T1000 (cell line): ENCODE measurements at places on chromosomes 7 and 10.

DNA sequence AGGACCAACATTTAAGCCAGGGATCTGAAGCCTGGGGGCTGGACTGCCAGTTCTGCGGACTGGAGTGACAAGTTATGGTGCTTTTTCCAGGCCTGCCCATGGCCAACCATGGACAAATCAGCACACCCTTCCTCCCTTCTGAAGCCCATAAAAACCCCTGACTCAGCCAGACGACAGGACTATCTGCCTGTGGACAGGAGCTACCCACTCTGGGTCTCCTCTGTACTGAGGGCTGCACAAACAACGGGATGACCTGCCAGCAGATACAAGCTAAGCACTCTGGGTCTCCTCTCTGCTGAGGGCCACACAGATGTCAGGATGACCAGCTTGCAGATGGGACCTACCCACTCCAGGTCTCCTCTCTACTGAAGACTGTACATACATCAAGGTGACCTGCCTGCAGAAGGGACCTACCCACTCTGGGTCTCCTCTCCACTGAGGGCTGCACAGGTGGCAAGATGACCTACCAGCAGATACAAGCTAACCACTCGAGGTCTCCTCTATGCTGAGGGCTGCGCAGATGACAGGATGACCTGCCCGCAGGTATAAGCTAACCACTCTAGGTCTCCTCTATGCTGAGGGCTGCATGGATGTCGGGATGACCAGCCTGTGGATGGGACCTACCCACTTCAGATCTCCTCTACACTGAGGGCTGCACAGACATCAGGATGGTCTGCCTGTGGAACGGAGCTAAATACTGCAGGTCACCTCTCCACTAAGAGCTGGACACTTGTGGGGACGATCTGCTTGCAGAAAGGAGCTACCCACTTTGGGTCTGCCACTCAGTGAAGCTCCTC, 110.1 kb upstream of the GPR22 start:
- DNase-seq: no peak

DNA sequence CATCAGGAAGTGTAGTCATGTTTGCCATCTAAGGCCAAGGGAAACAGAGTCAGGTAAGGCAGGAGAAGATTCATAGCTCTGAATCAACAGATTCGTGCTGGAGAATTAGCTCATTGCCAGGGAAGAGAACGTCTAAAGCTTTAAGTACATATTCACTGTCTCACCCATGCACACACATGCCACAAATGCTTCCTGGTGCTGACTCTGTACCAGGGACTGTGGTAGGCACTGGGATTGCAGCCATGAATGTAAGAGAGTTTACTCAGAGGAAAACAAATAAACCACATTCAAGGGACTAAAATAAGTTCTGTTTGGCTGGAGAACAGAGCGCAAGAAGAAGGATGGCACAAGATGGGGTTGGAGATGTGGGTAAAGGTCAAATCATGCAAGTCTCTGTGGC, 89.8 kb upstream of the HPS1 start:
- DNase-seq: no peak

DNA sequence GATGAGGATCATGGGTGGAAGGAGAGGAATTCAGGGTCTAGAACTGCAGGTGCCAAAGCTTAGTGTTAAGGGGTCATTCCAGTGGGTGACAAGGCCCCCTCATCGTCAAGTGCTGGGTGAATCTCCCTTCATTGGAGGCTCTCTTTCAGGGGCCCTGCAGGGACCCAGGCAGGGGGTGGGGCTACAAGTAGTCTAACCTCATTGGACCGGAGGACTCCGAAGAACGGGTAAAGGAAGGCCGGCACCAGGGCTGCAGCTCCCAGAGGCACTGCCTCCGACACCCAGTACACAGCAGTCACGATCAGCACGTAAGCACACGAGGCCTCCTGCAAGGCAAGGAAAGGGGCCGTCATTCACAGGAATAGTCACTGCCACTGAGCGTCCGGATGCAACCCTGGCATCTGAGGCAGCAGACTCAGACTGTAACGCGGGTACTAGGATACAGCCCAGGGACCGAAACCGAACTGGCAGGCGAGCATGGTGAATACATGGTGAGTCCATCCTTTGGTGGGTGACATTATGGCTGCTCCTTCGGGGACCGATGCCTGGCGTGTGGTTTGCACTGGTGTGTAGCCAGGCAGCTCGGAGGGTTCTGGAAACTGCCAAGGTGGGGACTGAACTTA, 6.7 kb downstream of the SLC13A4 start:
- DNase-seq: no peak

DNA sequence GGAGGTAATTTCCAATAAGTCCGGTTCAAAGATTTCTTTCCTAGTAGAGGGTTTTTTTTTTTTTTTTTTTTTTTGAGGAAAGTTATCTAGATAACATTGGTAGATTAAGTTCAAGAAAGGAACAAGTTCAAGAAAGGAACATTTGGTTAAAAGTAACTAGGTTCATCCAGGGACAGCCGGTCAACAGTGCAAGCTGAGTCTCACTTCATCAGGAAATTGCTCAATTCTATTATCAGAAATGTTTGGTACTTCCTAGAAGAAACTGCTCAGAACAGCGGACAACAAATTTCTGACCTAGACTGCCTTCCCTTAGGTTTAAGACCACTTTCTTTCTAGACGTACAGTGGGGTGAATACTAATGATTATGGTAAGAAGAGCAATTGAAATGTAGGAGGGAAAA, 3.7 kb upstream of the IL2RA start:
- no peak for DNase-seq

DNA sequence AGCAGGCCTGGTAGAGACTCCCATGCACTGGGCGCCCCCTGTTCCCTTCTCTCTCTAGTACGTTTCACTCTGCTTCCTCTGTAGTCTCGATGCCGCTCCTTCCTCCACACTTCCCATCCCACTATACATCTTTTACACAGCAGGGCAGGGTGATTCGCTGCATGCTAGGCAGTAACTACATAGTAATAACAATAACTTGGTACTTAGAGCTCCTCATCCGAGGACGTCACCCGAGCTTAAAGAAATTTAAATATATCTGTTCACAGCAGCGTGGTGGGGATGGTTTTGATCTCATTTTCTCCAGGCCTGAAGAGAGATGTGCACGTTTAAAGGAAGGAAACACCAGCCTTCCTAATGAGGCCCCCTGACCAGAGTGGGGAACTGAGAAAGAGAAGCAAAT, 276.9 kb downstream of the SKAP2 start:
- DNase-seq: no peak

DNA sequence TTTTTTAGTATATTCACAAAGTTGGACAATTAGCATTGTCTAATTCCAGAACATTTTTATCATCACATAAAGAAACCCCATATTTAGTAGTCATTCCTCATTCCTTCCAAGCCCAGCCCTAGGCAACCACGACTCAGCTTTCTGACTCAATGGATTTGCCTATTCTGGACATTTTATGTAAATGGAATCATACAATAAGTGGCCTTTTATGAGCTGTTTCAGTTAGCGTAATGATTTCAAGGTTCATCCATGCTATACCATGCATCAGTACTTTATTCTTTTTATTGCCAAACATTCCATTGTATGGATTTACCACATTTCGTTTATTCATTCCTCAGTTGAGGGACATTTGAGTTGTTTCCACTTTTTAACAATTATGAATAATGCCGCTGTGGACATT, 249.2 kb downstream of the DYNC1I1 start:
- DNase-seq: no peak

GRCh38 chr10:99382176-99382575, 48.2 kb downstream of the GOT1 start:
- DNase-seq: no peak

GRCh38 chr7:38481401-38481800, 149.8 kb downstream of the AMPH start:
- no peak for DNase-seq

DNA sequence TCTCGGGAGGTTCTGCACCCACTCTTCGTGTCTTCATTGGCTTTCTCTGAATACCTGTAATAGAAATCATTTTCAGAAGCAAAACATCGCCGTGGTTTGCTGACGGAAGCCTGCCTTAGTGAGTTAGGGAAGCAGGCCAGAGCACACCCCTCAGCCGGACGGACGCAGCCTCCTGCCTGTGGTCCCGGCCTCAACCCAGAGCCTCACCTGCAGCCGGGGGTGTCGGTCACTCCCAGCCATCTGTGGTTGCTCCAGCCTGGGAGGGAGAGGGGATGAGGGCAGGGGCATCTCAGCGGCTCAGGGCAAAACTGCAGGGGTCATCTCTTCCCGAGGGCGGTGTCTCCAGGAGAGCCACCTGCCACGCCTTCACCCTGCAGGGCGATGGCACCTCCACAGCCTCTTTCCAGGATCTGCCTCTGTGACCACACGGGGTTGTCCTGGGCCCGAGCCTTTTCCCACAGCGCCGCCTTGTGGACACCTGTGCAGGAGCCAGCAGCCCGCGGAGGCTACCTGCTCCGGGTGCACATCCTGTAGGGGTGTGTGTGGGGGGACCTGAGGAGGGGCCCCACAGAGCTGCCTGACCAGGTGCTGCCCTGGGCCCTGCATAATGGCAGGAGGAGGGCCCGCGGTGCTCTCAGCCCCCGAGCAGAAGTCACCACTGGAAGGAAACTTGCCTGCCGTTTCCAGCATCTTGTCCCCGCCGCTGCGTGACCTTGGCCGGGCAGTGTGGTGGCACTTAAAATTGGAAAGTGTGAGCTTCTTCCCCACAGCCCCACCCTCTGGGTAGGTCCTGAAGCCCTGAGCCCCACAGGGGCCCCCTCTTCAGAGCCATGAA, 21.6 kb upstream of the AP5Z1 start:
- no peak for DNase-seq

GRCh38 chr7:30072735-30073134, 44.5 kb downstream of the PLEKHA8 start:
- DNase-seq: no peak

DNA sequence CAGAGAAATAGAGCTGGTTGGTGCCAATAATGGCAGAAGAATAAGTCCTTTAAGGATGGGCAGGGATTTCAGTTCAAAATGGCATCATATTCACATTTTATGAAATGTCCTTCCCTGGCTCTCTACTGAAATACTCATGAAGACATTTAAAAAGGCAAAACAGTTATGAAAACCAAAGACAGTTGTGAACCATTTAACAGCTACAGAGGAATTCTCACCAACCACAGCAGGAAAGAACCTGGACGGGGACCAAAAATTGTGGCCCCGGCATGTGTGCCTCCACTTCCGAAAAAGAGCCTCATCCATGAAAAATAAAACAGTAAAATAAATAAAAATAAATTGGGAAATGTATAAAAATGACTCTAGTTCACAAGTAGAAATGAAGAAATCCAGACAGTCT, 539.5 kb downstream of the SUGCT start:
- no peak for DNase-seq

- DNase-seq: no peak
Measured at GRCh38 chr10:78703593-78703992, 365.2 kb upstream of the ZMIZ1 start.

DNA sequence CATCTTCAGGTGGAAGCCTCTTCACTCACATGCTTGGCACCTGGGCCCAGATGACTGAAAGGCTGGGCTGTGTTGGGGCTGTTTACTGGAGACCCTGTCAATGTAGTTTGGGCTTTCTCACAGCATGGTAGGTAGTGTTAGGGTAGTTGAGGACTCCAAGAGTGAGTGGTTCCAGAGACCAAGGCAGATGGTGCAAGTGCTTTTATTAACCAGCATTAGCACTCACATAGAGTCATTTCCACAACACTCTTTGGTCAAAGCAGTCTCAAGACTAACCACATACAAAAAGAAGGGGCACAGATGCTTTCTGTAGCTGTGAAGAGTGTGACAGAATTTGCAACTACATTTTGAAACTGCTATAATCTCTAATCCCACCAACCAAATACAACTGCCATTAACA, 135.0 kb downstream of the RTKN2 start:
- DNase-seq: no peak

- DNase-seq: no peak
Measured at GRCh38 chr10:33112831-33113455, 154.9 kb upstream of the ITGB1 start.

GRCh38 chr10:95187617-95188016, 6.4 kb upstream of the ACSM6 start:
- no peak for DNase-seq
